ENCODE measurements at places on chromosomes 3 and 15.

- no peak for DNase-seq
Measured at GRCh38 chr3:4247391-4247790, 55.8 kb upstream of the SETMAR start.

DNA sequence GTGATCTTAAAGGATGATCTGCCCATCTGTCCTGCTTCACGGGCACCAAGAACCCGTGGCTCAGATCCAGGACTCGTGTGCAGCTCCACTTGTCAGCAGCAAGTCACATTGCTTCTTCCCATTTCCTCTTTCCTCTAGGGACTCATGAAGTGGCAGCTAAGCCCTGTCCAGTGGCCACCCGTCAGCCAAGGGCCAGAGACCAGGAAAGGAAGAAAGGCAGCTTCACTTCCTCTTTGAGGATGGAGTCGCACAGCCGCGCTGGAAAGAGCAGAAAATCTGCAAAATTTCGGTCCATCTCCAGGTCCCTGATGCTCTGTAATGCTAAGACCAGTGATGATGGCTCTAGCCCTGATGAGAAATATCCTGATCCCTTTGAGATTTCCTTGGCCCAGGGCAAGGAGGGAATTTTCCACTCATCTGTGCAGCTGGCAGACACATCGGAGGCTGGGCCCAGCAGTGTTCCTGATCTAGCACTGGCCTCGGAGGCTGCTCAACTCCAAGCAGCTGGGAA lies 28.5 kb downstream of the IL16 start:
- DNase-seq, result no peak

- DNase-seq, result no peak
Measured at GRCh38 chr3:187737006-187737367, 8.3 kb downstream of the BCL6 start.

DNA sequence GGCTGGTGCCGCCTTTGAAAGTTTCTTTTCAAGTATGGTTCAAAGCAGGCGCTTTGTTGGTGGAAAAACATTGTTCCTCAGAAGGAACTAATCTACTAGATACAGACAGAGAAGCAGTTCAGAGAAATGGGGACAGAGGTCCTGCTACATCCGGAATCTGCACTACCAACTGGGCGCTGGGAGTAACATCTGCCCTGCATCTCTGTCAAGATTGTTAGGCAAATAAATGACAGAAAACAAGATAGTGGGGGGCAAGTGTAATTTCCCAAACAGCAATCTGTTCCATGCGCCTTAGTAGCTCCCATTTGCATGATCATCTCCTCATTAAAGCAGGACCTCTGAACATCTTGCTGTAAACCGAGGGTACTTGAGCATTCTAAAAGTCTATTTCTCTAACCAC lies 17.4 kb downstream of the TLE3 start:
- DNase-seq, result no peak

GRCh38 chr3:76942101-76942500 lies 97.8 kb upstream of the ROBO2 start:
- no peak for DNase-seq

GRCh38 chr3:143613226-143613625 lies 235.0 kb downstream of the SLC9A9 start:
- DNase-seq, result no peak

- DNase-seq, result no peak
Measured at GRCh38 chr3:196962108-196962929, 6.3 kb downstream of the PIGZ start.

- DNase-seq, result peak; percentile 4
Measured at GRCh38 chr3:29705906-29706844, 425.3 kb downstream of the RBMS3 start.

GRCh38 chr3:12464181-12464580 lies 20.1 kb upstream of the TSEN2 start:
- DNase-seq, result no peak

DNA sequence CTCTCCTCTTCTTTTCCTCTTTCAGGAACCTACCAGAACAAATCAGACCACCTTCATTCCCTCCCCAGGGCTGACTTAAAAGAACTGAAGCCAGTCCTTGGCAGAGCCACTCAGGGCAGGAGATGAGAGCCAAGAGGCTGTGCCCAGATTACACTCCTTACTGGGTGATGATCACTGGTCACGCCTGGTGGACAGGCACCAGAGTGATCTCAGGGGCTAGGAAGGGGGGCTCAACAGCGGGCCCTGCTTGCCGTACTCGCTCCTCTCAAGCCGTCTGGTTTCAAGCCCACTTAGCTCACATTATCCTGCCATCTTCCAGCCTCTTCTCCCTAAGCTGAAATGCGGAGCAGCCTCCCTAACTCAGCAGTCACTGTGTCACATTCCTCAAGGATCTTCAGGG lies 1.7 kb upstream of the FAH start:
- no peak for DNase-seq

DNA sequence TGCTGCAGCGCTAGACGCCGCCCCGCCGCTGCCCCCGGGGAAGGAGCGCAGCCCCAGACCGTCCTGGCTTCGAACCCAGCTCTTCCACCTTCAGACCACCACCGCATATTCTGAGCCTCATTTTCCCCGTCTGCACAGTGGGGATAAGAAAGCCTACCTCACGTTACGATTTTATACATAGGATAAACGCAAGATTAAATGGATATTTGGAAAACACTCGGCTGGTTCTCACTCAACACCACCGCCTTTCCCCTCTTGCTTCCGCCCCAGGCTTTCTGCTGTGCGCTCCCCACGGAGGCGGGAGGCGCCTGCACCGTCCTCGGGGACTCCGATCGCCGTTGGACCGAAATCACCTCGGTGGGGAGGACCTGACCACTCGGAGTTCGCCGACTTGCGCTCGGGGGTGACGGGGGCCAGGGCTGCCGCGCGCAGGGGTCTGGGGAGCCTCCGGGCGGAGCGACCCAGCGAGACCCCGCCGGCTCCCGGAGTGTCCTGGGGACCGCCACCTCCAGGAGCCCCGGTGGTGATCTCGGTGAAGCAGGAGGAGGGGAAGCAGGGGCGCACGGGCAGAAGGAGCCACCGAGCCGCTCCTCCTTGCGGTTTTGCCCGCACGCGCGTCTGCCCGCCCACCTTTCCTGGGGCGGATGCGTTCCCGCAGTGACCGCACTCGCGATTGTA lies 4.0 kb downstream of the FBXL22 start:
- no peak for DNase-seq

DNA sequence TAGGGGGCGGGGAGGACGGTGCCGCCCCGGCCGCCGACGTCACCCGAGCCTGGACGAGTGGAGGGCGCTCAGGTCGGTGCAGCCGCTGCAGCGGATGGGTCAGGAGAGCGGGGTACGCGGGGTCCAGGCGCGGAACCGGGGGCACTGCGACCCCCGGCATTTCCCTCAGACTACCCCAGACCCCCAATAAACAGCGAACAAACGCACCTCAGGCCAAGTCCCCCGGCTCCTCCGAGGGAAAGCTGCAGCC lies 78.9 kb downstream of the IQSEC1 start:
- no peak for DNase-seq

DNA sequence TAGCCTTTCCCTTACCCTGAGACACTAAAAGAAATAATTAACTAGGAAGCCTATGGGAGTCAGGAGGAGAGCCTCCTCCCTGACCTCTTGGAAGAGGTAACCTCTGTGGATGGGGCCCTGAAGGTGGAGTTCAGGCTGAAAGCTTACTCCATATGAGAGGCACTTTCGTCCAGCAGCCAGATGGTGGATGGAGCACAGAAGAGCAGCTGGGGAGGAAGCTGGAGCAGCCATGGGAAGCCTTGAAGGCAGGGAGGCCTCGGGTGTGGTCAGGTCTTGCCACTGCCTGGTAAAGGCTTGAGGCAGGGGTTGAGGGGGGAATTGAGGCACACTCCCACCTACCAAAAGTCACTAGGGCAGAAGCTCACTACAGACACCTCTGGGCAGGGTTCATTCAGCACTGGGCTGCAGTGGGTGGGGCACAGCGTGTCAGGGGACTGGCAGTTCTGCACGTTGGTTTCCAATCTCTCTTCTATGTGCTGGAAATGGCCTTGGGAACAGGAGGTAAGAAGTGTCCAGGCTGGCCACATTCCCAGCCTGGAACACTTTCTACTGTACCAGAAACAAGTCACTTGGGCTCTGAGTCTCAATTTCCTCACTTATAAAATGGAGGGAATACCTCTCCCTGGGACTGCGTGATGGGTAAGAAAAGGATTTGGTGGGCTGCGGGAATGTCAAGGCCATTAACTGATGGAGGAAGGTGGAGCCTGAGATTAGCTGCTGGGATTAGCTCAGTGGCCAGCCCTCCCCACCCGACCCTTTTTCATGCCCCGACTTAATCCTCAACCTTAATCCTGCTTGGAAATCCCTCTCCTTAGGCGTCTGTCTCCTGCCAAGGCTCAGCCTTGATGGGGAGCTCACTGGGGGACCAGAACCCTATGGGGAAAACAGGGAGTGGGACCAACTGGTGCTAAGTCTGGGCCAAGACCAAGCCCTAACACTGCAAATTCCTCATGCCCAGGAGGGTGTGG lies 5.4 kb downstream of the PCBP4 start:
- DNase-seq, result no peak

DNA sequence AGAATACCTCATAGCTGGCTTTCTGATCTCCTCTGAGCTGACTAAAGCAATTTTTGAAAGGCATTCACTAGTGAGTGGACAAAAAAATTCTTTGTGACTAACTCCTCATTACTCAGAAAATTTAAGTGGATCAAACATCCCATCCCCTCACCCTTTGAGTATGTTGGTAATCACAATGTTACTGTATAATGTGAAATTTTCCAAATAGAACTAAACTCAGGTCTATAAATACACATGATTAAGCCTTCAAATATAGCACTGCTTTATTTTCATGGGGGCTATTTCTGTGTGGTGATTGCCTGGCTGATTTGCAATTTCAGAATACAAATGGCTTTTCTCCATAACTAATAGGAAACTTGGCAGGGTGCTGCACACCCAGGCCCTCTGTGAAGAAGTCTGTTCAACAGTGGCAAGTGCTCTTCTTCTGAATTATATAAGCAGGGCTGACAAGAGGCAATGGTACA lies 45.9 kb upstream of the ACTC1 start:
- no peak for DNase-seq

GRCh38 chr15:88072598-88073390 lies 183.7 kb downstream of the NTRK3 start:
- no peak for DNase-seq

- DNase-seq, result no peak
Measured at GRCh38 chr3:167861649-167862048, 126.1 kb downstream of the SERPINI1 start.

- no peak for DNase-seq
Measured at GRCh38 chr3:192905980-192906678, 11.5 kb downstream of the MB21D2 start.

- DNase-seq, result no peak
Measured at GRCh38 chr3:171026597-171027293, at the start of gene SLC2A2. SLC2A2 (minus strand) TSS chr3:171026720; CDS start chr3:171026670, 50 bp downstream.

GRCh38 chr15:40633178-40633577 lies 39.1 kb downstream of the KNL1 start:
- no peak for DNase-seq

DNA sequence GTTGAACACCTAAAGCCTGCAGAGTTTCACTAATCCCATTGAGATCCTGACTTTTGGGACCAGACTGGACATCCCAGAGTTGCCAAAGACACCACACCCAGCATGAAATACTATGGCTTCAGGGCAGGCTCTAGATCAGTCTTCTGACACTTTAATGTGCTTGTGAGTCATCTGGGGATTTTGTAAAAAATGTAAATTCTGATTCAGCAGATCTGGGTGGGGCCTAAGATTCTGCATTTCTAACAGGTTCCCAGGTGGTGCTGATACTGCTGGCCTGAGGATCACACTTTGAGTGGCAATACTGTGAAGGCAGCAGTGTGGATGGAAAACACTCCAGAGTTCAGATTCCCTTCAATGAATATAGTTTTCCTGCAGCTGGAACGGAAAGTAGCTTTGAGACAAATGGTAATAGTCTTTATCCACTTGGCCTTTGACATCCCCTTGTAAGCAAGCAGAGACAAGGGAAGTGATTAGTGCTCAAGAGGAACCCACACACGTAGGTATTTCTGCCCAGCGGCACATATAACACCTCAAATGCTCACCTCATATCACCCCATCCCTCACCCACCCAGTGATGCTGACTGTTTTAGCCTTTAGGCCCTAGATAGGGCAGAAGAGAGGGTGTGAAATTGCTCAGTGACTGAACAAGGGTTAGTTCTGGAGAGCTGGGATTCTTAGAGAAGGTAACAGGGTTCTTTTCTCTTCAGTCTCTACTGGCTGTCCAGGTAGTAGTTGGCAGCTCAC lies 51.5 kb upstream of the GSK3B start:
- DNase-seq, result no peak

GRCh38 chr3:63877737-63878393 lies 14.2 kb downstream of the ATXN7 start:
- DNase-seq, result no peak

GRCh38 chr3:157271283-157271882 lies 111.4 kb upstream of the CCNL1 start:
- no peak for DNase-seq

GRCh38 chr3:63353383-63353782 lies 75.3 kb downstream of the SYNPR start:
- no peak for DNase-seq

DNA sequence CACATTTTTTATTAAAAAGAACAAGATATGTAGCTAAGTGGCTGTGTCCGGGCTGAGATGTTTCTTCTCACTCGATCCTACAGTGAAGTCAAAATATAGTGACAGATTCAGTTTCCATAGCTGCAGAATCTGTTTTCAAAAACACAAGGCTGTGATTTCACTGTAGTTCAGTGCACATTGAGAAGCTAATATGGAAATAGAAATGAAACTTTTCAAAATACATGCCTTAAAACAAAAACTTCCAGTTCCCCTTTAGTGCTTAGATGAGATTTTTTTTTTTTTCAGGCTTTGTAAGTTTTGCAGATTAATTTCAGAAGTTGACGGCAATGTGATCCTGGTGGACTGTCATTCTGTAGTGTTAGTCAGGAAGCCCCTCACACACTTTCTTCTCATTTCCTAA lies 23.8 kb upstream of the TRAK1 start:
- no peak for DNase-seq

DNA sequence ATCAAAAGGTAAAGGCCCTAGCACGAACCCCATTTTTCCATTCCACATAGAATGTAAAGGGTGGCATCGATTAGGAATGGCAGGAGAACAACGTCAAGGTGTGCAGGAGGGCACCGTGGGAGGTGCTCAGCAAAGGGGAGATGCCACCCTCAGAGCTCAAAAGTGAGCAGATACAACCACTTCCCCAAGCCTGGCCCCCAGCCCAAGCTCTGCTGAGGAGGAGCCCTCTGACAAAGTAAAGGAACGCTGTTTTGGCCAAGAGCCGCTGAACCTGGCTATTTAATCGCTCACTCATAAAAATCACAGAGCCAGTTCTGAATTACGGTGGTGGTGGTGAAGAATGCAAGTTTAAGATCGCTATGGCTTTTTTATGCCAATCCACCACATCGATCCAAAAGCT lies 12.4 kb downstream of the GNB5 start:
- DNase-seq, result no peak

- no peak for DNase-seq
Measured at GRCh38 chr15:25829073-25829472, 34.1 kb downstream of the ATP10A start.
